Tibial nerve (tissue), 4 donors: ENCODE measurements at places on chromosomes 12 and 14.

DNA sequence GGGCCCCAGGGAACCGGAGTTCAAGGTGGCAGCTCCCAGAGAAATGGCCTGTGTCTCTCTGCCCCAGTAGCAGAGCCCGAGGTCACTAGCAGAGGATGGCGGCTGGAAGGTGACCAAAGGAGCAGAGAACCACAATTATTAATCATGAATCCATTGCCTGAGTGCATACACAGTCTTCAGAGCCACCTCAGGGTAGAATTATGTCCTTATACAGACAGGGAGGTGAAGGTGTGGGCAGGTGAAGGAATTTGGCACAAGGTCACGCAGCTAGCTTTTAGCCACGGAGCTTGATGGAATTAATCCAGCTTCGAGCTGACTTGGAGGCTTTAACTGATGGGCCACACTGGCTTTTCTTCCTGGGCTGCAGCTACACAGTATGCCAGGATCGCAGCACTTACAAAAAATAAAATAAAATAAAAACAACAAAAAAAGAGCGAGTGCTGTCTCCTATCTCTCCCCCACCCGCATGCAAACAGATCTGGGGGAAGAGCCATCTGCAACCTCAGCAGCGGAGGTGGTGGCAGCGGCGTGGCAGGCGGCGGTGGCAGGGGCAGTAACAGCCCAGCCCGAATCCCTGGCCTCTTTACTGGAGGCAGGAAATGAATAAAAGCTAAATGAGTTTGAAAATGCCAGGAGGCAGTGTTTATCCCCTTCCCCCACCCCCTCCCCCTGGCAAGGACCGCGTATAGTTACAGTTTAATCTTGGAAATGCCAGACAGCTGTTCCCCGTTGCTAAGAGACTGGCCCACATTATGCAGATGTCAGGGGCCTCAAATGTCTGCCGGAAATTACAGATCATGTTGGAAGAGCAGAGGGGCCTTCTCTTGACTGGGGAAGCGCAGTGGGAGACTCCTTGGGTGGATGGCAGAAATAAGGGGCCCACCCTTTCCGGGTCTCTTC, 93.5 kb downstream of the LRRC74A start:
- DNase-seq = no peak

DNA sequence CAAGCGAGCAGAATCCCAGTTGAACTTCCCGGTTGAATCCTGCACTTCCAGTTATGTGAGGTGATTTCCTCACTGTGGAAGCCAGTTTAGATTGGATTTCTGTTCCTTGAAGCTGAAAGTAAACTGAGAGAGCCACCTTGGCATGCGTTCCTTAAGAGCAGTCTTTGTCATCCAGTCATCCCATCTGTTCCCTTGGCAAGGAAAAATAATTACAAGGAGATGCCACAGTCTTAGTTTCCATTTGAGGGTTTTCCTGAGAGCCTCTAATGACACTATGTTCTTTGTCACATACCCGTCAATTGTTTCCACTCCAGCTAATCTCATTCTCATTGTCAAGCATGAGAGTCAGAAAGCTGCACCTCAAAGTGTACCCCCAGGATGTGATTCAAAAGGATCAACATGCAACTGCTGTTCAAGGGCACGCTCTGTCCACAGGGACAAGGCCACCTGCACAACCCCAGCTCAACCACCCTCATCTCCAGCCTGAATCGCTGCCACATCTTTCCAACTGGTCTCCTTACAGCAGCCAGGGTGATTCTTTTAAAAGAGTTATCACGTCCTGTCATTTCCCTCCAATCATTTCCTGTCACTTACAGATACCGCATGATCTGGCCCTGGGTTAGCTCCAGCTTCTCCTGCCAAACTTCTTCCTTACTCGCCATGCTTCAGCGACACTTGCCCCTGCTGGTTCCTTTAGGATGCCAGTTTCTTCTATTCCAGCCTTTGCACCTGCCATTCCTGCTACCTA, 18.0 kb upstream of the TCP11L2 start:
- DNase-seq = no peak

GRCh38 chr14:69582212-69582611, 7.5 kb upstream of the CCDC177 start:
- DNase-seq = no peak

- DNase-seq = peak; percentile 72
Measured at GRCh38 chr12:66130267-66131066, at the start of gene LLPH. LLPH (minus strand) TSS chr12:66130750; CDS start chr12:66129106, 1,644 bp downstream.

GRCh38 chr12:52006726-52007157, at the start of gene TAMALIN:
TAMALIN (plus strand) TSS chr12:52006946; CDS start chr12:52007020, 74 bp downstream.
- peak; percentile 53 for DNase-seq

DNA sequence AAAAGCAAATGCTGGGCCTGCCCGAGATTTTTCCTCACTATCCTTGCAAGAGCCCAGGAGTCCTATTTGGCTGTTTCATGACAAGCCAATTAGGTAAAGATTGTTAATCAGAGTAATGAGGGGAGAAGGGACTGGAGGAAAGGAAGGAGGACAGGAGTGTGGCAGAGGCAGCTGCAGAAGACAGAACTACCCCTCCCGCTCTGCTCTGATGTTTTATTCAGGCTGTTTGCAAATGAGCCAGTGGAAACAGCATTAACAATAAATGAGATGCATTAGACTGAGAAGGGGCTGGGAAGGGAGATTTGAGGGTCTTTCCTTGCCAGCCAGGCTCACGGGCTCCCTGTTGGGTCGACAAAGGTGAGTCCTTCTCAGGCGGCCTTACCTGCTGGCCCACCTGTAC, 421.0 kb upstream of the CCDC196 start:
- no peak for DNase-seq

DNA sequence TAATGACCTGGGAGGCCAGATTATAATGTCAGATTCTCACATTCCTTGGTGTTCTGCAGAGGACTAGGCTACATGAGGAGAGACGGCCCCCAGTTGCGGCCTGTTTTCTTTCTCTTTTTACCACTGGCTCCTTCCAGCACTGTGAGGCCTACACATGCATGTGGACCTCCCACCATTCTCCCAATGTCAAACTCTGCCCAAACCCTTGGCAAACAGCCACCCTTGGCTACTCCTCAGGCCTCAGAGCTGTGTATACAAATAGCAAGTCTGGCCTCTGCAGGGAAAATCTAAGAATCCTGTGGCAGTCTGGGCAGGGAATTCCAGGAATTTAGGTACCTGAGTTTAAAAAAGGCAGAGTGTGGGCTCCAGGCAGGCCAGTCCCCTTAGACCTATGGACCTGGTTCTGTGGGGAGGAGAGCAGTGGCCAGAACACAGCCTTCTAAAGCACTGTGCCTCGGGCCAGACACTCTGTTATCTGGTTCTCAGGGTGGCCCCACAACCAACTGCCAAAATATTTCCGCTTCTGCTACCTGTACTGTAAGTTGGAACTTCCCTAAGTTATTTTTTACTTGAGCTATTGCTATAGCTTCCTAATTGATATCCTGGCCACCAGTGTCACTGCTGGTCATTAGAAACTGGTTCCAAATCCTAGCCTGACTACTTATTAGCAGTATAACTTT, 19.9 kb upstream of the NEDD1 start:
- DNase-seq = no peak

DNA sequence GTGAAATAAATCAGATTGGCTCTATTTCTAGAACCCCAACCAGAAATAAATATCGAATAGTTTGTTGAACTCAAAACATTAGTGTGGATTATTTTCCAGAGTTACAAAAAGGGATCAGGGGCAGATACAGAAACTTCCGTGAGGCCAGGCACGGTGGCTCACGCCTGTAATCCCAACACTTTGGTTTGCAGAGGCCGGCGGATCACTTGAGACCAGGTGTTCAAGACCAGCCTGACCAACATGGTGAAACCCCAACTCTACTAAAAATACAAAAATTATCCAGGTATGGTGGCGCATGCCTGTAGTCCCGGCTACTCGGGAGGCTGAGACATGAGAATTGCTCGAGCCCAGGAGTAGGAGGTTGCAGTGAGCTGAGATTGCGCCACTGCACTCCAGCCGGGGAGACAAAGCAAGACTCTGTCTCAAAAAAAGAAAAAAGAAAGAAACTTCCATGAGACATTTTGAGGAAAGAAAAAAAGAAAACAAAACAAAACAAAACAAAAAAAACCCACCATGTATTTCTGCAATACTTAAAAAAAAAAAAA, 2.1 kb downstream of the FBXO21 start:
- DNase-seq = no peak

DNA sequence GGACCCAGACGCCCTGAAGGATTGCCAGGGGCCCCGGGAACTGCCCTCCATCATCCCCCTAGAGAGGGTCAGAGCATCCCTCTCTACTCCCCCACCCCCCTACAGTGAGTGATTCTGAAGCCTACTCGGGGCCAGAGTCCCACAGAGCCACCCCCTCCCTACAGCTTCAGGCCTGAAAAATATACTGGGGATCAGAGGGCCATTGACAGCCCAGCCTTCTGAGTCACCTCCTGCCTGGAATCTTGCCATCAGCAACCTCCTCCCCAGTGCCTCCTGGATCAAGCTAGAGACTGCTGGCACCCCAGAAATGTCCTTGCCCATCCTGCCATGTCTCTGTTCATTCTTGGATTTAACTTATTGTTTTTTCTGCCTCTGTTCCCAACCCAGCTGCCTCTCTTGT, 21.7 kb upstream of the MIA2 start:
- no peak for DNase-seq

DNA sequence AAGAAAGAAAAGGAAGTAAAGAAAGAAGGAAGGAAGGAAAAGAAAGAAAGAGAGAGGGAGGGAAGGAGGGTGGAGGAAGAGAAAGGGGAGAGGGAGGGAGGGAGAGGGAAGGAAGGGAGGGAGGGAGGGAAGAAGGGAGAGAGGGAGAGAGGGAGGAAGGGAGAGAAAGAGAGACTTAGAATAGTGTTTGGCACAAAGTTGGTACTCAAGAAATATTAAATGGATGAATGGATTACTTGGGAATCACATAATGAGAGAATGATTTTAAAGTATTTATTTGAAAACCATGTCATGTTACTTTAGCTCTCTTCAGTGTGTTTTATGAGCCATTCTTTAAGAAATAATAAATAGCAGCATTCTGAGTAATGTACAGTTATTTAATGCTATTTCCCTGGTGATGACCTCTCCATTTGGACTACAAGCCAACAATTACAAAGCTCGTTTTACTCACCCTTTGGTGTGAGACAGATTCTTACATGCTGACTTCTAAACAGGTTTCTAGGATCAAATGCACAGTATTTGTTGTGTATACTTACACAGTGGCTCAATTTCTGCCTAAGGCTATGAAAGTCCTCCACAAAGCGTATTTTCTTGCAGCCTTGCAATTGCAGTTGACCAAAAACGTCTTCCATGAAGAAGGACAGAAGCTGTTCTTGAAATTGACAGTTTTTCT, 861 bp downstream of the IL26 start:
- DNase-seq = no peak

DNA sequence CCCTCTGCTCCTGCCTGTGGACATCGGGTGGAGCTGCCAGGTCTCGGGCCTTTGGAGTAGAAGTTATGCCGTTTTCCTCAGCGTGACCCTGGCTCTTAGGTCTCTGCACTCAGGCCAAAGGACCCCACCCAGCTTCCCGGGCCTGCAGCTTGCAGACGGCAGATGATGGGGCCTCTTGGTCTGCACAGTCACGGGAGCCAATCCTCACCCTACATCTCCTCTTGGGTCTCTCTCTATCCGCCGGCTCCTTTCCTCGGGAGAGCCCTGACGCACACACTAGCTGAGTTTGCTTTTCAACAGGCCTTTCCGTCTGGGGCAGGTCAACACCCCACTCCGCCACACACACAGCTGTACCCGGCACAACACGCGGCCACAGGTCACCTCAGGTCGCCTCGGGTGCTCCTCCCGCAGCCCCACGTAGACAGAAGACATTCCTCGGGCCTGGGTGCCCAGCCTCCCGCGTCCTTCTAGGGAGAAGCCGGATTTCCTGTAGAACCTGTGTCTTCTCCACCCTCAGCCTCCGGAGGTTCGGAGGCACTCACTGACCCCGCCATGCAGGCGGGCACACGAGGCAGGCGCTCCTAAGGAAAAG, 9.9 kb downstream of the GALNT9 start:
- DNase-seq = no peak

- DNase-seq = no peak
Measured at GRCh38 chr14:69845787-69846186, 33.4 kb upstream of the SMOC1 start.

- no peak for DNase-seq
Measured at GRCh38 chr12:107225635-107226034, 132.3 kb upstream of the CRY1 start.

- no peak for DNase-seq
Measured at GRCh38 chr12:969821-970220, 20.3 kb upstream of the RAD52 start.

DNA sequence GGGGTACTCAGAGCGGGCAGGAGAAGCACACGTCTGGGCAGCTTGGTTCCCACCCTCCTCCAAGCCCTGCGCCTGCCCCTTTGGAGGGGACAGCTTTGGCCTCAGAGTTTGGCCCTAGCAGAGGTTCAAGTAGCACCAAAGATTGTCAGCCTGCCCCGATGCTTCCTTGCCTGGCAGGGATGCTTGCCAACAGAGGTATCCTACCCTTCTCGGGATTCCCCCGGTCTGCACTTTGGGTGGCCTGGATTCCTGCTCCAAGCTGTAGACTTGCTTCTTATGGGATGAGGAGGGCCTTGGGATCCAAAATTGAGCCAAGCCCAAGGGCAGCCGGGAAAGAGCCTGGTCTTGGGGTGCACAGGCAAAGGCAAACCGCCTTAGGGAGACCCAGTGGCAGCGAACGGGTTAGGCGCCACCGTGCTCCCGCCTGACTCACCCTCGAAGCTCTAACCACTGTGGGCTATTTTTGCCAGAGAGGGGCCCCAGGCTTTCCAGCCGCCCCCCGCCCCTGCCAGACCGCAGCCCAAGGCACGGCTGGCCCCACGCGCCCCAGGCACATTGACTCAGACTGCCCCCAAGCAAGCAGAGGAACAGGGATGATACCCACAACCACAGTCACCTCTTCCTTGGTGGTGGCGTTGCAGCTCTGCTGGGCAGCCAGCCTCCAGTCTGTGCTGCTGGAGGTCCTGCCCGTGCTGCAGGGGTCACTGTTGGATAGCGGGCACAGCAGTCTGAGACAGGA, 847 bp upstream of the WNT10B start:
- DNase-seq = no peak

GRCh38 chr12:3447318-3447717, 43.7 kb upstream of the PRMT8 start:
- DNase-seq = no peak

GRCh38 chr12:25940886-25941285, 17.6 kb upstream of the RASSF8 start:
- no peak for DNase-seq
